ENCODE measurements at places on chromosomes 6 and 20.

DNA sequence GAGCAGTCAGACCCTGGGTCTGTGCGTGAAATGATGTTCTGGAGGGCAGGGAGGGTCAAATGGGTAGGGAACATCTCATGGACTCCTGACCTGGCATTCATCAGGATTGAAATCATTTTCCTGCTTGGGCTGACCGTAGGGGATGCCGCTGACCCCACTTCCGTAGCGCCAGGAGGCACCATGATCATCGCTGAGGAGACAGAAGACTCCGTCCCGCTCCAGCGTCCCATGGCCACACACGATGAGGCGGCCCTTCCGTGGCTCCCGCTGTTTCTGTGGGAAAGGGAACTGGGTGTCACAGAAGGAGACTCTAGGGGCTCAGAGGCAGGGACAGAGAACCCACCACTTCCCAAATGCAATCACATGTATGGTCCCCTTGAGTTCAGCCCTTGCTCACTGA, 2.3 kb downstream of the NEU1 start:
- DNase-seq, result no peak

GRCh38 chr6:10808376-10808775, 30.0 kb downstream of the MAK start:
- no peak for DNase-seq

GRCh38 chr6:31610968-31611367, 4.1 kb upstream of the AIF1 start:
- DNase-seq, result no peak

DNA sequence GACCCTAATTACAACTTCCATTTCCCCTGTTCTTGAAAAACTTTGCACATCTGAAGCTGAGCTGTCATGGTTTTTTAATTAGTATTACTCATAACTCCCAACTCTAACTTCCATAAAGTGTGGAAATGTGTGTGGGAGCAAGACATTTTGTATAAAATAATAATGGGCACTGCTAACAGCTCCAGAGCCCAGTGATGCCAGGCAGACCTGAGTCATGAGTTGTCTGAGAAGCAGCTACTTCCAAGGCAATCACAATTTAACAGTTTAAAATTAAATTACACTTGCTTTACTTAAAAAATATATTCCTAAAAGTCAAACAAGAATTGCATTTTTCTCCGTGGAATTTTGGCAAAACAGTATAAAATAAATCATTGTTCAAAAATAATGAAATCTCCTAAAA, 6.4 kb downstream of the SLC2A12 start:
- DNase-seq, result no peak

GRCh38 chr6:32148289-32149091, 3.2 kb downstream of the PRRT1 start:
- DNase-seq, result no peak

DNA sequence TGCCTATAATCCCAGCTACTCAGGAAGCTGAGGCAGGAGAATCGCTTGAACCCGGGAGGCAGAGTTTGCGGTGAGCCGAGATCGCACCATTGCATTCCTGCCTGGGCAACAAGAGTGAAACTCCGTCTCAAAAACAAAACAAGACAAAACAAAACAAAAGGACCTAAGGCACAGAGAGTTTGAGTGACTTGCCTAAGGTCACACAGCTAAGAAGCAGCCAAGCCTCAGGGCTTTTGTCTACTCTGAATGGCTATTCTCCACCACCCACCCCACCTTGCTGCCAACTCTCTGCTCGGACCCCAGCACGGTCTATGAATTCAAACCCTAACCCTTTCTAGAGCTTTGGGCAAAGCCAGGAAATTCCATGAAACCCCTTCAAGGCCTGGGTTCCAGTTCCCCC, 19.1 kb upstream of the TTPAL start:
- DNase-seq, result no peak

DNA sequence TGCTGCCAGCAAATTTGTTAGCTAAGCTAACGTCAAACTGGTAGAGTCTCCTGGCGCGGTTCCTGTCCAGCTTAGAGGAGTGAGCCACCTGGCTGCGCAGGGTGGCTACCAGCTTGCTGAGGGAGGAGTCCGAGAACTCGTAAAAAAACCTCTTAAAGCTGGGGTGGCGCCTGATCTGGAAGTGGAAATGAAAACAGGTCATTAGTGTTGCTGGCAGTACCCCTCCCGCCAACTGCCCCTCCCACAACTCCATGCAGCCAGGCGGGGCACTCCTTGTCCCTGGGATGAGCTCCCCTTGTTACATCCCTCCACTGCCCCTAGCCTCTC, 17.3 kb downstream of the BNIP5 start:
- DNase-seq, result no peak

- DNase-seq, result peak; percentile 71
These were observed 14.7 kb downstream of the KCNQ2 start for GRCh38 chr20:63457737-63458136.

GRCh38 chr6:170087941-170088581, 202.8 kb downstream of the DLL1 start:
- DNase-seq, result no peak

- no peak for DNase-seq
These were observed 151.6 kb downstream of the BACH2 start for GRCh38 chr6:90144928-90145555.

DNA sequence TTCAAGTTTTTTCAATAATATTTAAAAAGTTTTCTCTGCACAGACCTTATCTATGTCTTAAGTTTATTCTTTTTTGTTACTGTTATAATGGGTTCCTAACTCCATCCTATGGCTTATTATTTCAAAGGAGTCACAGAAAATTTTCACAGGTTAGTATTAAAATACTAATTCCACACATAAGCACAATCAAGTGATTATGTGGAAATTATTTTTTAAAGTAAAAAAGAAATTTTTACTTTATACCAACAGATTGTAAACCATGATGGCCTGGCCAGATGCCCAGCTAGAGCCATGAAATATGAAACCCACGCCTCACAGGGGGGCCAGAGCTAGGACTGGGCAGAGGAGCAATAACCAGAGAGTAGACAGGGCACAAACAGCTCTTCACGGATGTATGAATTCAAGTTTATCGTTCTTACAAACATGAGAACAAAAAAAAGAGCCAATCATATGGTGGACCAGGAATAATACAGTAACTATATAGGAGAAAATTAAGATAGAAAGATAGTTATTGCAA, 34.0 kb downstream of the NUDT3 start:
- DNase-seq, result no peak

DNA sequence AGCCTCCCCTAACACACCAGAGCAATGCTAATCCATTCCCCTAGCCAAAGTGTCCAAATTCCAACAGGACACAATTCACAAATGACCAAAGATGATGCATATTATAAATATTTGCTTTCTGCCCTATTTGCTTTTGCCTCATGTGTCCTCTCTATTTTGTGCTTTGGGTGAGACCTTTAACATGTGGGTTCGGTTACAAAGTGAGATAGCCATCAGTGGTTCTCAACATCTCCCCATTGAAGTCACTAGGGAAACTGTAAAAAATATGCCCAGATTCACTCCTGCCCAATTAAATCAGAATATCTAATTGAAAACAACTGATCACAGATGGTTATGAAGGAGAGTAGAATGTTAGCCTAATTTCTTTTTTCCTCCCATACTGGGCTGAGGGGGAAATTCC, 159.2 kb downstream of the MTFR2 start:
- no peak for DNase-seq

- DNase-seq, result no peak
These were observed 299.1 kb upstream of the PRDM1 start for GRCh38 chr6:105786890-105787655.

DNA sequence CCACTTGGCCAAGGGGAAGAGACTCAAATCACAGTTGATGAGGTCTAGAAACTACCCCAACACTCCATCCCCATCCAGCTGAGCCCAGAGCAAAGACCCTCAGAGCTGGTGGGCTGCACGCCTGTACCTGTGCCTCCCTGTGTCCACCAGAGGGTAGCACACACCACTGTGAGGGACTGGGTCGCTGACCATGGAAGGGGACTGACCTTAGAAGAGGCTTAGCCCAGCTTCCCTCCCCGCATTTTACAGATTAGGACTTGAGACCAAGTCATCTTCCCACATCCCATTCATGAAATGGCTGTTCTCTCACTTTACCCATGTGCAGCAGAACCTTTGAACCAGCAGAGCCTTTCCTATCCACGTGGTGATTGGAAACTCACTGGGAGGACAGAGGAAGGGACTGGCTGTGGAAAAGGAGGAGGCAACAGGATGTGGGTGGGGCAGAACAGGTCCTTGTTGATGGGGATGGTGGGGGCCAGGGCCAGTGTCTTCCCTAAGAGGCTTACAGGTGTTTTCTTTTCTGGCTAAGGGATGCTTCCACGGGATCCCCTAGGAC, 44.3 kb downstream of the CPXM1 start:
- DNase-seq, result peak; percentile 80

DNA sequence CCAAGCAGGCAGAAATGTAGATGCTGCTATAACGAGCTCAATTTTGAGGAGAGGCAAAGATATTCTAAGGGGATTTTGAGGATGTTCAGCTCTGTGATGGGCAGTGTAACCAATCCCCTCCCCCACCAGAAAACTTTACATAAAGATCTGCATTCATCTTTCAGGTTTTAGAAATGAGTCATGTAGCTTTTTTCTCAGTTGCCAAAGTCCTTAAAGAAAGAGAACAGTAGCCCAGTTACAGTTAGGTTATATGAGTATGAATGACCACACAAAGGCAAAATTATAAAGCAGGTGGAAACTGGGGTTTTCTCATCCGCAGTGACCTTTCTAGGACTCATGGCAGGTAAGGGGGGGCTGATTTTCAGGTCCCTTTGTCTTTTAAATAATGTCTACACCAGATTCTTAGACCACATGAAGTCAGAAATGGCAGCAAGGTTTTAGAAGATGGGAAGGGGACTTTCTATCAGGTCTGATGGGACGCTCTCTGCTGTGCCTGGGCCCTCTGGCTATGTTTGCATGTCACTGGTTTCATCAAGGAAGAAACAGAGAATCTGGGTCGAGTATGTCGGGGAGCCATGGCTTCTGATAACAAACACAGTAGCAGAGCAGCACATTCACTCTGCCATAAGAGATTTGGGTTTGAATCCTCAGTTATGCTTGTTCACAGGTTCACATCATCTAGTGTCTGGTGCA, 94.7 kb downstream of the CLIC5 start:
- DNase-seq, result no peak

DNA sequence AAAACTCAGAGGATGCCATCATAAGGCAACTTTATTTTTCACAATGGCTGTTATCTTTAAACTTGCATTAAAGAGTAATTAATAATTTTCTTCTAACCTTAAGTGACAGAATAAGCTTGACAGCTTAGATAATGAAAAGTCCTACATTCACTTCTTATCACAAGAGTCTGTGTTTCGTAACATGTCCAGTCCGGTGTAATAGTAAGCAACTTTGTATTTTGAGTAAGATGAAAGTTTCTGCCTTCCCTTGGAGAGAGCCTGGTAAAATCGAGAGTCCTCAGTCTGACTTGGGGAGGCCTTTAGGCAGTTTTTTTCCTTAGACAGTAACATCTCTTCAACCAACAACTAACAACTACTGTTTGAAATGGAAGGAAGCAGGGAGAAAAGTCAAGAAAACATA, 195.6 kb downstream of the GRM1 start:
- no peak for DNase-seq

- no peak for DNase-seq
These were observed 16.7 kb downstream of the SLC17A1 start for GRCh38 chr6:25815194-25815593.

DNA sequence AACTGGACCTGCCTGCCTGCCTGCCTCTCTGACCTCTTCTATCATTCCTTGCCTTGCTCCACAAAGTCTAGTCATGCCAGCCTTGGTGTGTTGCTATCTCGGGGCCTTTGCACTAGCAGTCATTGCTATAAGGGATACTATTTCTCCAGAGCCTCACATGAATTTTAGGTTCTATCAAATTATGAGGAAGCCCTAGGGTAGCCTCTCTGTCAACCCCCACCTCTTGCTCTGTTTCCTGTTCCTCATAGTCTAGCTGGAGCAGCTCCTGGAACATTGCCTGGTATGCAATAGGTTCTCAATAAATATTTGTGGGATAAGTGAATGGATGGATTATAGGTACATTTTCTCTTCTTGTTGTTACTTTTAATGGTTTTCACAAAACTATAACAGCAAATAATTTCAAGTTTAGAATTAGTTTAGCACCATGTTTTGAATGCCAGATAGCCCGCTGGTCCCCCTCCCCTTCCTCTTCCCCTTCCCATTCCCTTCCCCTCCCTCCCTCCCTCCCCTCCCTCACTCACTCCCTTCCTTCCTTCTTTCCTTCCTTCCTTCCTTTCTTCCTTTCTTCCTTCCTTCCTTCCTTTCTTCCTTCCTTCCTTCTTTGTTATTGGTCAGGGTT, 46.9 kb upstream of the DTNBP1 start:
- DNase-seq, result no peak

DNA sequence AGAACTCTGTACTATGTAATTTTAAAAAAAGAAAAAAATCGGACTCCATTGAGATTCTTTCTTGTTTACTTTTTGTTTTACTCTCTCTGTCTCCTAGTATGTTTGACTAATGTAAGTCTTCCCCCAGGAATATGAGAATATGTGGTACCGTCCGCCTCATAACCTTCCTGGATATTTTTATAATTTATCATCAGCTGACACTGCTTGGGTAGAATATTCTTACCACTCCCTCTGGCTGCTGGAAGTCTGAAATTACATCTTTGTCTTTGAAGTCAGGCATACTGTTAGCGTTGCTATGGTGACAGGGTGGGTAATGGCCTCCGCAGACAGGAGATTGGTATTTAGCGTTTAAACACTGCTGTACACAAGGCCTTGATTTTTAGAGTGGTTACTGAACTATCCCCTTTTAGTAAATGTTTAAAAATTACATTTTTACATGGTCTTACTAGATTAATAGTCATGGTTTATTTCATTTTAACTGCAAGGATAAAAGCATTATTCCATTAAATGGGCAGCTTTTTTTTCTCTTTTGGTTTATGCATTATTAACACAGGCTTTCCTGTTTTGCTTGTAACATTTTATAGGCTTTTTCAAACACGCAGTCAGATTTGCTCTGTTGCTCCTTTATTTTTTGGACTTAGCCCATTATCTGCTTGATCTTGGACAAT, 176.4 kb downstream of the ARID1B start:
- DNase-seq, result peak; percentile 95

DNA sequence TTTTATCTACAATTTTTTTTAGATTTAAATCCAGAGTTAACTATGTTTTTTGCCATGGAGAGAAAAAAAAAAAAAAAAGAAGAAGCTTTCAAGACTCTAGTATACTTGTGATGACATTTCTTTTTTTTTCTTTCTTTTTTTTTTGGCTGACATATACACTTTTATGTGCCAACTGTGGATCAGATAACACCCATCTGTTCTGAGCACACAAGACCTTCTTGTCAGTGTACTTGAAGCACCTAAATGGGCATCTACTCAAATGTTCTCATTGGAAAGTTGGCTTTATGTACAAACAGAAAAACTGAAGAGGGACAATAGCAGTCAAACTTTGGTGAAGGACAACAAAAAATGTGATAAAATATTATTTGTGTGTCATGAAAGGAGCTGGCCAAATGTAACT, 904.5 kb downstream of the GRIK2 start:
- DNase-seq, result no peak

DNA sequence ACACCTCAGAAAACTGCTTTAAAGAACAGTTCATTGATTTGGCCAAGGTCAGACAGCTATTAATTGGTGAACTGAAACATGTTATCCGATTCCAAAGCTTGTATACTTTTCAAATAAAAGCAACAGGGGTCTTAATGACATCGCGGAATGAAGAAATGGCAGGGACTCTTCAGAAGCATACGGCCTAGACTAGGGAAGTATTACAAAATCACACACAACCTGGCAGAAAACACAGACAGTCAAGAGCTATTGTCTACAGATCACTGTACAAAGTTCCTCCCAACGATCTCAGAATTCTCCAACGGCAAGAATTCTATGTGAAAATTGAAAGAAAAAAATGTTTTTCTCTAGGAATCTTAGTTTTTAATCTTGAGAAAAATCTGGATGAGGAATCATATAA, 105.5 kb downstream of the PTPRK start:
- DNase-seq, result no peak

GRCh38 chr6:11232193-11232769, at the start of gene NEDD9:
Gene NEDD9, minus strand, starts transcription at chr6:11232668. Its CDS starts 153 bp downstream, at chr6:11232515.
- DNase-seq, result peak; percentile 92
